ENCODE measurements at places on chromosomes 6 and 20.

- no peak for DNase-seq
Observed at GRCh38 chr6:100153636-100154275, 159.7 kb upstream of the MCHR2 start.

DNA sequence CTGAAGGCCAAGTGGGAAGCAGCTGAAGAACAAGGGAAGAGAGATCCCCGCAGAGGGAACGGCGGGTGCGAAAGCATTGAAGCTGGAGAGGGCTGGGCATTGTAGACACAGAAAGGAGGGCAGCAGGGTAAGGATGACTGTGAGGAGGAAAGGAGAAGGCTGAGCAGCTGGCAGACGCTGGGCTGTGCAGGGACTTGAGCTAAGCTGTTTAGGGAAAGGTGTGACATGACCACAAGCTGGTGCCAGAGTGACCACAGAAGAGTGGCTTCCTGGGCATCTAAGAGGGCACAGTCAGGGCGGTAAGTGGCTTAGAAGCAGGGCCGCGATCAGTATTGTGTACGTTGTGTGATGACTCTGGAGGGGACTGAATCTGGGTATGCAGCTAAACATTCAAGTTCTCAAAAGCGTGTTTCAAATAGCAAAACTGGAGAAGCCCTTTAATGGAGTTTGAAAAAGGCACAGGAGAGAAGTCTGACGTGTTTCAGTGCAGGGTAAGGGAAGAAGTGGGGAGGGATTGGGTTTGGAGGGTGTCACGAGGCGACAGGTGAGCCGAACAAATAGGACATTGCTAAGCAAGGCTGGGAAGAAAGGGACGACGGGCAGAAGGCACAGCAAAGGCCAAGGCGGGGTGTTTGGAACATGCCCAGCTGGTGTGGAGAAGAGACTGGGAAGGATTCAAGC is 46.1 kb upstream of the ARFGEF2 start:
- no peak for DNase-seq

DNA sequence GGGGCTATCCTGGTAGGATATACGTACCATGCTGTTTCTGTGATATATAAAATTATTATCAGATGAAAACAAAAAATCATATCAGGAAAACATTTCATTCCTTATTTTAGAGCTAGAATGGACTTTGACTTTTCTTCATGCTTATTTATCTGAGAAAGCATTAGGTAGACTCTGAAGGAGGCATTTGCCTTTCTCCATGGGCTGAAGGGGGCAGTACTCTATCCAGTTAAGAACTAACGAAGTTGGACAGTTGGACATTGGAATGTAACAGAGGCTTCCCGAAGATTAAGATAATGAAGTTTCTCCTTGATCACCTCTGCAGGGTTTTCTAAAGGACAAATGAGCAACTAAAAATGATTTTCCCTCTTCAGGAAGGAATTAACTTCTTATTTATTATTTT is 233.9 kb downstream of the SAMD5 start:
- DNase-seq, result no peak

DNA sequence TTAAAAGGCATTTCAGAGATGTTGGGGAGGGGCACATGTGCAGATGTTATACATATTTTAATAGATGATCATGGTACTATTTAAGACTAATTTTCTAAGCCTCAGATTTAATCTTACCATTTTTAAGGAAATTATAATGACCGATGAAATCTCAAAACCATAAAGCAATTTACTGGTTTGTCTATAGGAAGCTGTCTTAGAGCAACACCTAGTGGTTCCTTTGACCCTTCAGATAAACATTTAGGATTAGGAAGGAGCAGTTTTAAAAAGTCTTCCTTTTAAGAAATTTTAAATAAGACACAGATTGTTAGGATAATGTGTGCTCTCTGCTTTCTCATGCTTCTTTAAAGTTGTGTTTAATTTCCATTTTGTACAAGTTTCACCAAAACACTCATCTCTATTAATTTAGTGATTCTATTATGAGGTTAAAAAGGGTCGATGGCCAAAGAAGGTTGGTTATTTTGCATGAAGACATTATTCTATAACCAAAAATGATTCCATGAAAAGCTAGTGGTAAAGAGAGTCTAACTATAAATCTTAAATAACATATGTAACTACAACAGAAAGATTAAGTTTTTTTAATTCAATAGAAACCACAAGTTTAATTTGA is 376.4 kb downstream of the HACE1 start:
- DNase-seq, result no peak

- no peak for DNase-seq
Observed at GRCh38 chr20:34896086-34896621, 19.7 kb downstream of the ACSS2 start.

DNA sequence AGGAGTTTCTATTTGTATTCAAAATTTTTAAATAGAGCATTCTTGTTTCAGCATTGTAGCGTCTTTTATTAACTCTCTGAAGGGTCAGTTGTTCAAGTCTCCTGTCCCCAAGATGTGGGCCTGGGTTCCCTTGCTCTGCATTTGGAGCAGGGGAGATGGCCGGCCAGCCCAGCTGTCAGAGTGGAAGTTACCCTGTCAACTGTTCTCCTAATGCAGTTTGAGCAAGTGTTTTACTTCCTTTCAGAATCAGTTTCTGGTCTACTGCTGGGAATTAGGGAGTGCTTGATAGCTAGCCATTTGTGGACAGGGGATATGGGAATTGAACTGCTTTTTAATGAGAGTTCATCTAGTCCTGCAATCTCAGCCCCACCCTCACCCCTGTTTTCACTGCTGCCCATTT is 116.6 kb downstream of the QKI start:
- DNase-seq, result no peak

GRCh38 chr6:74060354-74060753 is 364.4 kb downstream of the CD109 start:
- no peak for DNase-seq

DNA sequence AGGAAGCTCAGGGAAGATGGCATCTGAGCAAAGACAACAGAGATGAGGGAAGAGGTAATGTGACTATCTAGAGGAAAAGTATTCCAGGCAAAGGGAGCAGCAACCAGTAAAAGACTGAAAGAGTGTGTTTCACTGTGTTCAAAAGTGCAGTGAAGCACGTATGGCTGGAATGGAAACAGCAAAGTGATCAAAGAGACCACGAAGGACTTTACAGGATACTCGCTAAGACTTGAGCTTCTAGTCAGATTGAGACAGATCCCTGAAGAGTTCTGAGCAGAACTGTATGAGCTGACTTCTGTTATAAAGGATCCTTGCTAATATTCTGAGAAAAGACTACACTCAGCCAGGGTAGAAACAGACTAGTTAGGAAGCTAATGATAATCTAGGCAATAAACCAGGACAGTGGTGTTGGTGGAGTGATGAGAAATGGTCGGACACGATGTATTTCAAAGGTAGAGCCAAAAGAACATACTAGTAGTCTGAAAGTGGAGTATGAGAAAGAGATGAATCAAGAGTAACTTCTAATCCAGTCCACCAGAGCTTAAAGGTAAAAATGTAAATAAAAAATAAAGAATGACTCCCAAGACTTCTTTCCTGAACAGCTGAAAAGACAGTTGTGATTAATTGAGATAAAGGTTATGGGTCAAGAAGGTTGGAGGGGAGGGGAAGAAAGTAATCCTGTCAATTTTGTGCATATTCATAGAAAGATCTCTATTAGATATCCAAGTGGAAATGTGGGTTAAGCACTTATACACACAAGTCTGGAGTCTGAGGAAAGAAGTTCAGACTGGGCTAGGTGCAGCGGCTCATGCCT is 14.2 kb downstream of the SEC63 start:
- DNase-seq, result no peak

DNA sequence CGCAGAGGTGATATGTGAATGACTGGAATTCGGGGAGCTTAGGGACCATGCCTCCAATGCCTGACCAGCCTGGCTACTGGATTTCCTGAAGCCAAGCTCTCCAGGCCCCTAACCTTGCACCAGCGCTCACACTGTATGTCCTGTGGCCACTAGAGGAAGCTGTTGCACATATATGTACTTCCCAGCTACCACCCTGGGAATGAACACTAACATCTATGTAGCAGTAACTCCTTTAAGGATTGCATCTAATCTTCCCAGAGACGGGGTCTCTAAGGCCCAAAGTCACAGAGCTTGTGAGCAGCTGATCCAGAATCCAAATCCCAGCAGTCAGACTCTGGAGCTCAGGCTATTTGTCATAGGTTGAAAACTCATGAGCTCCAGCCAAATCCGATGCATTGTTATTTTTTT is 20.4 kb upstream of the BPIFB1 start:
- DNase-seq, result peak; percentile 78

GRCh38 chr20:10651227-10651990 is 22.4 kb downstream of the JAG1 start:
- DNase-seq, result no peak

DNA sequence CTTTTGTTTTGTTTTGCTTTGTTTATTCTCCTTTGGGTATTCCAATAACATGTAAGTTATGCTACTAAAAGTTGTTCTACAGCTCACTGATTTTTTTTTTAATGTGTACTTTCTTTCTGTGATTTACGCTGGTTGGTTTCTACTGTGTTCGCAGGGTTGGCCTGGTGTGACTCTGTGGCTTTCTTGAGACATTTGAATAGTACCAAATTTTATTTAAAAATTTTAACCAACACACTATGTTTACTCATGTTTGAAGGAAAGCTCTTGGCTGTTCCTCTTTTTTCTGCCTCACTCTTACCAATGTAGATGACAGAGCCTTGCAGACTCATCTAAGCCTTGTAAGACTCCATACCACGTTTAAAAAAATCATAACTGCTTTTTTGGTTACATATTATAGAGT is 1784.9 kb upstream of the DEFB115 start:
- DNase-seq, result no peak

- no peak for DNase-seq
Observed at GRCh38 chr6:3625149-3625979, 126.1 kb downstream of the PXDC1 start.

DNA sequence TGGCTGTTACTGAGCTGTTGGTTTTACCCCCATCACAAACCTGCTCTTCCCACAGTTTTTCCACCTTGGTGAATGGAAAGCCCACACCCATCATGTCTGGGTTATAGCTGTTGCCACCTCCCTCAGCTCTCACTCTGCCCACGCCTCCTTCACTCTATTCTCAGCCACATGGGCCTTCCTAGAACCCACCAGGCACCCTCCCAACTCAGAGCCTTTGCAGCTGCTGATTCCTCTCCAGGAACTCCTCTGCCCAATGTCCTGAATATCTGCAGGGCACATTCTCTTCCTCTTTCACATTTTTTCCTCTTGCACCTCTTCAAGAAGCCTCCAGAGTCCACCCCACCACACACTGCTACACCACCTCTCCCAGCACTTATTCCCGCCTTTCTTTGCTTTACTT is 177.4 kb downstream of the TBXT start:
- no peak for DNase-seq

DNA sequence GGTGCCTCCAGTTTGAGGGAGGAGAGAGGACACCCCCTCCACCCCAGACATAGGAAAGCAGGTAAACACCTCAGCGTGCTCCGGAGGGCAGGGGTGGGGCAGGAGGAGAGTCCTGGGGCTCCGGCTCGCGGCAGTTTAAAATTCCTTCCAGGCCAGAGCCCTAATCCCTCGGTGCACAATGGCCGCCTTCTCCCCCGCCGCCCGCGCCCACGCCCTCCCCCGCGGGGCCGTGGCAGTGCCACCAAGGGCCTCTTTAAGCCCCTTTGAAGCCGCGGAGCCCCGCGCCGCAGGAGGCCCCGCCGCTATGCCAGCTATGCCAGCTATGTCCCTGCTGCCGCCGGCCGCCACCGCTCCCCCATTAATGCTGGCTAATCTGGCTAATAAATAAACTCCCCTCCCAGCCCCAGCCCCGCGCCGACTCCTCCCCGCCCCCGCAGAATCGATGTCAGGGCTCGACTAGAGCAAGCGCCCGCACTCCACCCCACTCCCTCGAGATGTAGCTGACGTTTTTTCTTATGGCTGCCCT is 125.1 kb downstream of the MRPL14 start:
- peak; percentile 43 for DNase-seq

DNA sequence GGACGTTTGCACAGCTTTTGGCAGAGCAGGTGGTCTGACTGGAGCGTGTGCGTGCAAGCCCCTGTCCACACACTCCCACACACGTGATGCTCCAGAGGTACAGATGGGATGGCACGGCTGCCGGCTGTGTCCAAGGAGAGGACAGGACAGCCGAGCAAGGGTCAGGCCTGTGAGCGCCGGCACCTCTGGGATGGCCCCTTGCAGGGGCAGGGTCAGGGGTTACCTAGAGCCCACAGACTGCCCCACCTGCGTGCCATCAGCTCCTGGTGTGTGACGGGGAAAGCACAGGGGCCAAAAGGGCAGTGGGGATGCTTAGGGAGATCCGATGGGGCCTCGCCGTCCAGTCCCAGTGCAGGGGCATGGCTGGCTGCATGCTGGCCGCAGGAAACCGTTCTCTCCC is 189.7 kb downstream of the TAF4 start:
- no peak for DNase-seq

DNA sequence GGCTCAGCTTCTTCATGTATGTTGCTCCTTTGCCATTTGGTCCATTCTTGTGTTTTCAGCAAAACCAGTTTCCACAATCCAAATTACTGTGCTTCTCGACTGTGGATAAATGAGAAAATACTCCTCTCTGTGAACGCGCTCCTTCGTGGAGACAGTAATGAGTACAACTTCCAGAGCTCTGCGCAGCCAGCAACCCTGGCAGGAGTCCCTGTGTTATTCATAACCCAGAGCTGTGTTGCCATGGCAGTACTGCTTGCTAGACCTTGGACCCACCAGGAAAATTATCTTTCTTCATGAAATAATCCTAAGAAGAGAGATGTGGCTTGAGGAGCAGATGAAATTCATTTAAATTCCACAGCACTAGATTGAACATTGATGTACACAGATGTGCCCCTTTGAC is 73.7 kb downstream of the SLC22A3 start:
- no peak for DNase-seq

- no peak for DNase-seq
Observed at GRCh38 chr20:59153832-59154231, 9.8 kb upstream of the ZNF831 start.

DNA sequence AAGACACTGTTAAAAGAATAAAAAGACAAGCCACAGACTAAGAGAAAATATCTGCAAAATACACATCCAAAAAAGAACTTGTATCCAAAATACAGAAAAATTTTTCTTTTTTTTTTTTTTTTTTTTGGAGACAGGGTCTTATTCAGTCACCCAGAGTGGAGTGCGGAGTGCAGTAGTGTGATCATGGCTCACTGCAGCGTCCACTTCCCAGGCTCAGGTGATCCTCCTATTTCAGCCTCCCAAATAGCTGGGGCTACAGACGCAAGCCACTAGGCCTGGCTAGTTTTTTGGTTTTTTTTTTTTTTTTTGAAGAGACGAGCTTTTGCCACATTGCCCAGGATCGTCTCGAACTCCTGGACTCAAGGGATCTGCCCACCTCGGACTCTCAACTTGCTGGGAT is 3.1 kb downstream of the ZUP1 start:
- DNase-seq, result no peak

Data from inflammatory macrophage treated with lipopolysaccharide for 1 hour (primary cell).